Fibroblast of mammary gland (primary cell): ENCODE measurements at places on chromosomes 4 and X.

DNA sequence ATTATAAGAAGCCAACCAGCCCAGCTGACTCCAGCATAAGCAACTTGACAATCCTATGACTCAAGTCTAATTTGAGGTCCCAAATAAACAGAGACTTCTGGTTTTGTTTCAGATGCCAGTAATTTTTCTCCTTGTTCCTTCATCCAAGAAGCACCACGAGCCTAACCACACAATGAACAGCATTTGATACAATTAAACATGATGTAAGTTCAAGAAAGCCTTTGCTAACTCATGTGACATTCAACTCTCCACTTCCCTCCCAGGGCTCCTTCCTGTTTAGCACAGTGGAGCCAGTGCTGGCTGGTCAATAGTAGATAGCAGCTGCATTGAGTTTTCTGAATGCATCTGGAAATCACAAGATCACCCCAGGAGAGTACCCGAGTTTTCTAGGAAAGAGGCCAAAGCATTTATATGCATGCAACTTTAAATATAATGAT, 206.3 kb downstream of the ARHGAP24 start:
- peak; percentile 97 for DNase-seq

DNA sequence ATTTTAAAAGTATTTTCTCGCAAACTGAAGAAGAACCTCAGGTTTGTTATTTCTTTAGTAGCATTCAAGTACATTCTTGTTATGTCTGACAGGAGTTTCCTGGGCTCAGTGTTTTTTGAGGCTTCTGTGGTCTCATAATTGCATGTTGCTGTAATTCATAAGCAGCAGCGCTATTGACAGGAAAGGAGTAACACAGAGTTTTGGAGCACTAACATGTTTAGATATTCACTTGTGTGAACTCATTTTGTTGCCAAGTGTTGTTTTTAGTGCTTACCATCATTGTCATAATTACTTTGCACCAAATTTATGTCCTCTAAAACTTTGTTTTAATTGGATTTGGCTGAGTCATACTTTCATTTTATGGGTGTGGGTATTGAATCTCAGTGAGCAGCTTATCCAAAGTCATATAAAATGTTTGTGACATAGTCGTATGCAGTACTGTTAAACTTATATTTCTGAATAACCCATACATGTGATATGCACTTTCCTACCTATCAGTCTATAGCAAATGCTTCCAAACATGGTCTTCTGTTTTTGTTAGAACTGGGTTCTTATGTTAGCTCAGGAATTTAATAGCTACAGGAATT, 358.7 kb upstream of the CTSO start:
- DNase-seq, result peak; percentile 7

- peak; percentile 4 for DNase-seq
These were observed 424.8 kb upstream of the MAD2L1 start for GRCh38 chr4:120491481-120491880.

GRCh38 chrX:21946925-21947641, 6.6 kb downstream of the SMS start:
- DNase-seq, result peak; percentile 53

- peak; percentile 67 for DNase-seq
These were observed 21.4 kb downstream of the PHEX start for GRCh38 chrX:22053481-22053880.

GRCh38 chr4:116881077-116881476, 204.3 kb downstream of the TRAM1L1 start:
- no peak for DNase-seq

GRCh38 chr4:92305148-92305877, 1.5 kb downstream of the GRID2 start:
- peak; percentile 3 for DNase-seq

DNA sequence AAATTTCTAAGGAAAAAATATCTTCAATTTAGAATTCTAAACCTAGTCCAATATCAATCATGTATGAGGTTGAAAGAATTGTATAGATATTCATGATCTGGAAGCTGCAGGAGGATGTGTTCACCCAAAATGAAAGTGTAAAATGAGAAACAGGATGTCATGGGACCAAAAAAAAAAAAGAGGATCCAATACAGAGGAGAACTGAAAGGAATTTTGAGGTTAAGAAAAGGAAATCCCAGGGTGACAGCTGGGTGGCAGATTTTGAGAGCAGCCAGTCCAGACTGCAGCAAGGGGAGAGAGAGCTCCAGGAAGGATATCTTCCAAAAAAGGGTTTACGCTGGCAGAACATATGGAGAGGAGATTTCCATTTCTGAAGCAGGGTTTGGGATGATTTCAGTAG, 38.9 kb downstream of the TLR10 start:
- DNase-seq, result no peak

- DNase-seq, result no peak
These were observed 640.6 kb downstream of the SPRY1 start for GRCh38 chr4:124037236-124037635.

- no peak for DNase-seq
These were observed 92.7 kb downstream of the PJA1 start for GRCh38 chrX:69072486-69073006.

DNA sequence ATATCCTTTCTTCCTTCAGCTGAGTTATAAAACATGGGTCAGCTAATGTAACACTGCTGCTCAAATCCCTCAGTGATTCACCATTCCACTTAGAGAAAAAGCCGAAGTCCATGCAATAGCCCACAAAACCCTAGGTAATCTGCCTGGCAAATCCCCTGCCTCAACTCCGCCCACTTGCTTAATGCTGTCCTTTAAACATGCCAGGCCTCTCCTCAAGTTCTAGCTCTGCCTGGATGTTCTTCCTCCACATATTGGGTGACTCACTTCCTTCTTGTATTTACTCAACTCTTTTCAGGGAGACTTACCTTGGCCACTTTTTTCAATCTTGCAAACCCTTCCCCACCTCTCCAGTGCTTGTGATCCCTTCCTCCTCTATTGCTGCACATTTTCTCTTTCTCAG, 89.8 kb downstream of the EMCN start:
- DNase-seq, result peak; percentile 83
